ENCODE measurements at places on chromosomes 13 and 19.

DNA sequence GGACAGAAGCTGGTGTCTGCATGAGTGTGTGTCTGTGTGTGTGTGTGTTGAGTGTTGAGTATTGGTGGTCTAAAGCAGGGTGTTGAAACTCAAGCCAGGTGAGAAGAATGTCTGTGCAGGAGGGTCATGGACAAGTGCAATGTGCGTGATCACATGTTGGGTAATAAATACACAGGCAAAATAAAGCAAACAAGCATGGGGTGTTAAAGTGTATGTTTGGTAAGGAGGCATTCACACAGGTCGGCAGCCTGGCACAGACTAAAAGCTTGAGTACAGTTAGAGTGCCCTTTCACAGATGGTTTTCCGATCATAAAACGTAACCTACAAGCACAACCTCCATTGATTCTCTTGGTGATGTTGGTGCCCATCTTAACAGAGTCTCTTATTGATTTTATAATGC lies 476.9 kb upstream of the KLHL1 start:
- no peak for DNase-seq

DNA sequence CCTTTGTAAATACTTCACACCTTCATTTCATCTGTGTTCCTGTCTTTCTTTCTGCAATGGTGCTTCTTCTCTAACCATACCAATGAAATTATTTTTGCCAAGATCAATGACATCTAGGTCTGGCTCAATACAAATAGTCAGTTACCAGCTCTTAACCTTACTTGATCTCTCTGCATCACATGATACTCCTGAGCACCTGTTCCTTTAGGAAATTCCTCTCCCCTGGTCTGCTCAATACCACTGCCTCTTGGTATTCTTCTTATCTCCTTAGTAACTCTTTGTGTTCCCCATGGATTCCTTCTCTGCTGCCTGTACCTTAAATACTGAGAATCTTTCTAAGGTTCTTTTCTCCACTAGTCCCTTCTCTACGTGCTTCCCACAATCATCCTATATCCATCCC lies 25.9 kb downstream of the SOHLH2 start:
- DNase-seq: no peak

DNA sequence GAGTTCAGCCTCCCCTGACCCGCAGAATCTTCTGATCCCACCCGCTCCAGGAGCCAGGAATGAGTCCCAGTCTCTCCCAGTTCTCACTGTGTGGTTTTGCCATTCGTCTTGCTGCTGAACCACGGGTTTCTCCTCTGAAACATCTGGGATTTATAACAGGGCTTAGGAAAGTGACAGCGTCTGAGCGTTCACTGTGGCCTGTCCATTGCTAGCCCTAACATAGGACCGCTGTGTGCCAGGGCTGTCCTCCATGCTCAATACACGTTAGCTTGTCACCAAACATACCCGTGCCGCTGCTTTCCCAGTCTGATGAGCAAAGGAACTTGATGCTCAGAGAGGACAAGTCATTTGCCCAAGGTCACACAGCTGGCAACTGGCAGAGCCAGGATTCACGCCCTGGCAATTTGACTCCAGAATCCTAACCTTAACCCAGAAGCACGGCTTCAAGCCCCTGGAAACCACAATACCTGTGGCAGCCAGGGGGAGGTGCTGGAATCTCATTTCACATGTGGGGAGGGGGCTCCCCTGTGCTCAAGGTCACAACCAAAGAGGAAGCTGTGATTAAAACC lies 1.1 kb upstream of the APOE start:
- no peak for DNase-seq

DNA sequence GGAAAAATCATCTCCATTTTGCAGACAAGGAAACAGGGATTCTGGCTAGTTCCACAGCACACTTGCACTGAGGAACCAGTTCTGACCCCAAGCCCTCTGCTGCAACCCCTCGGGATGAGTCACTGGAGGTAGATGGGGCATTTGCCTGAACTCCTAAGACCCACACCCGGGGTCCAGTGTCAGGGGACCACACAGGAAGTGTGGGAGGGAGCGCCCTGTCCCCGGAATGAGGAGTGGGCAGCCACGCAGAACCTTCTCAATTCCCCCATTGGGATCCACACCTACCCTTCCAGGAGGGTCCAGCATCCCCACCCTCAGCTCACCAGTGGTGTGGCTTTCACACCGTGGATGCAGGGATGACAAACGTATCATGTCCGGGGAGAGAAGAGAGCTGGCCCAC lies 62.7 kb downstream of the TSHZ3 start:
- no peak for DNase-seq

DNA sequence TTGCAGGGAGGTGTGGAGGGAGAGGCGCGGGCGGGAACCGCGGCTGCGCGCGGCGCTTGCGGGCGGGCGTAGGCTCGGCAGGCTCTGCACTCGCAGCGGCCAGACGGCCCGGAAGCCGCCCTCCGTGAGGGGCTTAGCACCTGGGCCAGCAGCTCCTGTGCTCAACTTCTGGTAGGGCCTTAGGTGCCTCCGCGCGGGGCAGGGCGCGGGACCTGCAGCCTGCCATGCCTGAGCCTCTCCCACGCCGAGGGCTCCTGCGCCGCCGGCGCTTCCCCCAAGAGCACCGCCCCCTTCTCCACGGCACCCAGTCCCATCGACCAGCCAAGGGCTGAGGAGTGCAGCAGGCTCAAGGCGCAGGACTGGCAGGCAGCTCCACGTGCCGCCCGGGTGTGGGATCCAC lies 940.8 kb upstream of the PCDH9 start:
- DNase-seq: peak; percentile 55

DNA sequence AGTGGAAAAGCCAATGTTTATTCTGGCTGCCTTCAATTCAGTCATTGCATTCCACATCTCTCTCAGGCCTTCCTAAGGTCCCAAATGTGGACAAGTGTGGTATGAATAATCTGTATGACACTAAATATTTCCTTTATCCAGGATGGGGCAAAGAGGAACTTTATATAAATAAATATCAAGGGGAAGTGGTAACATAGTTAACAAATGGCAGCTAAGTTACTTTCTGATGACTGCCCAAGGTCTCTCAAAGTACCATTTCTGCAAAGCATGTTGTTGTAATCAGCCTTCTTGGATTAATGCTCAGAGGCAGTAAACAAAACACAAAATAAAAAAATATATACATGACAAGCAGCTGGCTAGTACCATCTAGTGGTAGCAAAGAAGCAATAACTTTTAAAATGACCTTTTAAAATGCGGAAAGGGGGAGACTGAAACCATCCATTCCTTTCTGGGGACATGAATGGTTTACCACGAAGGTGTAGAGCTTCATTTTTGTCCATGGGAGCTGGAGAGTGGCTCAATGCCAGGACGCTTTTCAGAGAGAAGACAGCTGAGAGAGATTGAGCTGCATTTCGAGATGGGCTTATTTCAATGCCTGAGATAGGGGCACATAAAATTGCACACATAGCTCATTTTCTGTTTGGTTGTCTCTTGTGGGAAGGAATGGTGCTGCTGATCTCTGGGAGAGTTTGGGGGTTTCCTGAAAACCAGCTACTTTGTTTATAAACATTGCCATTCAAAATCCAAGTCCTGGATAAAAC lies 259.2 kb downstream of the RFC3 start:
- DNase-seq: no peak

DNA sequence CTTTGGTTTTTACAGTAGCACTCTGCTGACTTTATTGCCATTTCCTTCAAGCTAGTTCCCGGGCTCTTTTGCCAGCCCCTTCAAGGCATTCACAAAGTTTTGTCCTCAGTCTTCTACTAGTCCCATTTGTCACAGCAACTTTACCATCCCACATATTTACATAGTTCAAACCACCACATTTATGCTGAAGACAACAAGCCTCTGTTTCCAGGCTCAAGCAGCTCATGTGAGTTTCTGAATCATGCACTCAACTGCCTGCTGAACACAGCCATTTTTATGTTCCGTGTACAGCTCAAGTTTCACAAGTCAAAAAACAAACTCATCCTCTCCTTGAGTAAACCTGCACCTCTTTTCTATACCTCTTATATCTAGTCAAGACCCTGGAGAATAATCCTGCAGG lies 977.0 kb upstream of the SLC10A2 start:
- DNase-seq: no peak

- DNase-seq: no peak
Measured at GRCh38 chr19:44260695-44261446, 1.2 kb downstream of the ZNF233 start.

DNA sequence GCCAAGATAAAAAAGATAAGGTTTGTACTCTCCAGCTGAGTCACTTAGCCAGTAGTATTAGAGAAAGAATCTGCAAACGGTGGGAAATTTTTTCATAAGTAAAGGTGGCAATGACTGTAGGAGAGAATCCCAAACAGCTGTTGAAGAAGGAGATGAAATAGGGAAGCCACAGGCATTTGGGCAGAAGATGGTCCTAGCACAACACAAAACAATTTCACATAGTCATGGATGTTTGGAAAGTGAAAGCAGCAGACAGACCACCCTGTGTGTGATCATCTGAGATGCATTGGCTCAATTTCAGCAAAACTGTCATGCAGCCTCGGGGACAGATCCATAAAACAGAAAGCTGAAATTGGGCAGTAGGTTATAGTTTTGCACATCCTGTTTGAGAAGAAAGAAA lies 2832.4 kb downstream of the PCDH9 start:
- DNase-seq: no peak

DNA sequence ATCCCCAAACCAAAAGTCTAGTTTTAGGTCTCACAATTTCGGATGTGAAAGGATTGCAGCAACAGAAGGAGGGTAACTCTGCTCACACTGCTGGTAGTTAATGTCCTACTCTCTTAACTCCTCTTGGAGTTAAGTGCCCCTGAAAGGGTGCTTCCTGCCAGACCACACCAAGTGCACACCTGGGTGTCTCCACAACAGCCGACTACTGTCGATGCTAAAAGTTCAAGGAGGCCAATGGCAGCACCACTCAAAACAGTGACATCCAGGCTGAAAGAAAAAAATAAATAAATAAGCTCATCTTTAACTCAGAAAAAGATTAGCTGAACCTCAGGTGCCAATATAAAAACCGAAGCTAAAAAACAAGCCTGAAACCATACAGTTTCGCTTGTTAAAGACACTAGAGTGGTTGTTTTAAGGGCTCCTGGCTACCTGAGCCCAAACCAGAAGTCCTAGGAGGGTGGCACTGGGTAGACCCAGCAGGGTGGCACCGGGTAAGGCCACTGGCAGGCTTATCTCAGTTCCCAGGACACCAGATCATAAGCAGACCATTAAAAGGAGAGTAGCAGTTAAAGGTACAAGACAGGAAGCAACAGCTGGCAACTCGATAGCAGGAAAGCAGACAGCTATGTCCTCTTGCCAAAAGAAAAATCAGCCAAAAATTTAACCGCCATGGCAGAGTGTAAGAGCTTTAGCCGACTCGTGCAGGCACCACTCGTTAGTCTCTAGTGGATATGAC lies 39.3 kb downstream of the BRD4 start:
- no peak for DNase-seq

DNA sequence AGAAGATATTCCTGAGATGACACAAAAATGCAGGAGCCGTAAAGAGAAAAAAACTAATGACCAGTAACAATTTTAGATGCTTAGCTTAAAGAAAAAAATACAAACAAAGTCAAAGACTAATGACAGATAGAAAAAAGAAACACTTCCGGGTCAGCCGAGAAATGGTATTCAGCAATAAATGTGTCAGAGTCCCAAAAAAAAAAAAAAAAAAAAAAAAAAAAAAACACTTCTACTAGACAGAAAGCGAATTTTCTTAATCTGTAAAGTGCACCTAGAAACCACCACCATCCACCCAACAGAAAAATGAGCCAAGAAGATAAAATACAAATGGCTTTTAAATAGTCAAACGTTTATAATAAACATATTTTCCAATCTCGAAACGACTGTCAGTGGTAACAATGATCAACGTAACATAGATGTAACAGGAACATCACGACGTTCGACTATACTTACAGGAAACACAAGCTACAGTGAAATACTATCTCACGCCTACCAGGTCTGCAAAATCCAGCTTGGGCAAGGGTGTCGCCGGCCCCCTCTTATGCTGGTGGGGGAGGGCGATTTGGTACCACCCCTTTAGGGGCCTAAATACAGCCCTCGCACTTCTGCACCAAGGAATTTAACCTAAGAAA lies 10.6 kb downstream of the ABHD17A start:
- no peak for DNase-seq

DNA sequence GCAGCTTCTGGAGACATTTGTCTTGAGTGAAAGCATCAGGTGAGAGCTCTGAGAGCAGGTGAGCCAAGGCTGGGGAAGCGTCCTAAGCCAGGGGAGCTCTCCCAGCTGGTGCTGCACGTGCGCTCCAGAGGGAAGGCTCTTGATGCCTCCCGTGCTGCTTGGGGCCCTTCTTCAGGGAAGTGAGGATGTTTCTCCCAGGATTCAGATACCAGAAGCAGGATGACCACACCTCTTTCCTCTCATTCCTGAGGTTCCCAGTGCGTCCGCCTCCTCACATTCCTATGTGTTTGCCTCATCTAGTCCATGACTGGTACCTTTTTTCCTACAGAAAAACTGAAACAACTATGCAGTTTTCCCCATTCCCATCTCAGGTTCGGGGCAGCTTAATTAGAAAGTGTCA lies 231.0 kb upstream of the IRS2 start:
- no peak for DNase-seq

- no peak for DNase-seq
Measured at GRCh38 chr13:29439601-29440388, 155.7 kb downstream of the SLC7A1 start.

DNA sequence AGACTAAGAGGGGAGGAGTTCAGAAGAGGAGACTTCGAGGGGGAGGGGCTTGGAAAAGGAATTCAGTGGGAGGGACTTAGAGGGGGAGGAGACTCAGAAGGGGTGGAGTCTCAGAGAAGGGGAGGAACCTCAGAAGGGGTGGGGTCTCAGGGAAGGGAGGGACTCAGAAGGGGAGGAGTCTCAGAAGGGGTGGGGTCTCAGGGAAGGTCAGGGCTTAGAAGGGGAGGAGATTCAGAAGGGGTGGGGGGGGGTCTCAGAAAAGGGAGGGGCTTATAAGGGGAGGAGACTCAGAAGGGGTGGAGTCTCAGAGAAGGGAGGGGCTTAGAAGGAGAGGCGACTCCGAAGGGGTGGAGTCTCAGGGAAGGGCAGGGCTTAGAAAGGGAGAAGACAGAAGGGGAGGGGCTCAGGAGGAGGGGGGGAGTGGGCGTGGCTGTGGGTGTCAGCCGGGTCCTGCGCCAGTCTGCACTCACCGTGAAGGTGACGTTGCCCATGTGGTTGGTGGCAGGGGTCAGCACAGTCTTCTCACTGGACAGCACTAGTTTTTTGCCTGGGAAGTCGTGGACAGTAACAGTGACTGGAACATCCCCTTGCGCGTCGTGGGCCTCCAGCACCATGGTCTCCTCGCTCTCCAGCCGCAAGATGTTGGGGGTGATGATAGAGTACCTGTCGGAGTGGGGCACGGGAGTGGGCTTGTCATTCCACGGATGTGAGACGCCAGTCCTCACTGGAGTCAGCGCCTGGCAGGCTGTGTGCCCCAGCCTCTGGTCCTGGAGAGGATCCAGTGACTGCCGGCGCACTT lies 1.5 kb downstream of the C3 start:
- DNase-seq: peak; percentile 51

Measured in natural killer cell treated with Interleukin-12 subunit alpha and Interleukin-12 subunit beta and Interleukin-15 and Interleukin-18, amount 100 ng/mL, for 72 hours (primary cell).